ENCODE measurements at places on chromosomes 1 and 21.

DNA sequence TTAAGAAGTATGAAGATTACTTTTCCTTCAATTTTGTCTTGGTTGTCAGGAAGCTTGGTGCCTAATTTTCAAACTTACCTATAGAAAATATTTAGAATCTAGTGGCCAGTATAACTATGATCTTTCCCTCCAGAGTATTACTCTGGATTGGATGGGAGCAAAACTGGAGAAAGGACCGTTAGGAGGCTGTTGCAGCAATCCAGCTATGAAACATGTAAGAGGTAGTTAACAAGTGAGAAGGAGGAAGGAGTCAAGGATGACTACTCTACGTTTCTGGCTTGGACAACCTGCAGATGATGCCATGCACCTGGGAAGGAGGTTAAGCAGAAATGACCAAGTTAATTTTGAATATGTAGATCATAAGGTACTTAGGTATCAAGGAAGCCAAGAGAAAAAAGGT is 3.5 kb upstream of the ACP6 start:
- no peak for DNase-seq

- peak; percentile 71 for DNase-seq
Measured at GRCh38 chr1:209900734-209901133, 37.3 kb upstream of the SYT14 start.

DNA sequence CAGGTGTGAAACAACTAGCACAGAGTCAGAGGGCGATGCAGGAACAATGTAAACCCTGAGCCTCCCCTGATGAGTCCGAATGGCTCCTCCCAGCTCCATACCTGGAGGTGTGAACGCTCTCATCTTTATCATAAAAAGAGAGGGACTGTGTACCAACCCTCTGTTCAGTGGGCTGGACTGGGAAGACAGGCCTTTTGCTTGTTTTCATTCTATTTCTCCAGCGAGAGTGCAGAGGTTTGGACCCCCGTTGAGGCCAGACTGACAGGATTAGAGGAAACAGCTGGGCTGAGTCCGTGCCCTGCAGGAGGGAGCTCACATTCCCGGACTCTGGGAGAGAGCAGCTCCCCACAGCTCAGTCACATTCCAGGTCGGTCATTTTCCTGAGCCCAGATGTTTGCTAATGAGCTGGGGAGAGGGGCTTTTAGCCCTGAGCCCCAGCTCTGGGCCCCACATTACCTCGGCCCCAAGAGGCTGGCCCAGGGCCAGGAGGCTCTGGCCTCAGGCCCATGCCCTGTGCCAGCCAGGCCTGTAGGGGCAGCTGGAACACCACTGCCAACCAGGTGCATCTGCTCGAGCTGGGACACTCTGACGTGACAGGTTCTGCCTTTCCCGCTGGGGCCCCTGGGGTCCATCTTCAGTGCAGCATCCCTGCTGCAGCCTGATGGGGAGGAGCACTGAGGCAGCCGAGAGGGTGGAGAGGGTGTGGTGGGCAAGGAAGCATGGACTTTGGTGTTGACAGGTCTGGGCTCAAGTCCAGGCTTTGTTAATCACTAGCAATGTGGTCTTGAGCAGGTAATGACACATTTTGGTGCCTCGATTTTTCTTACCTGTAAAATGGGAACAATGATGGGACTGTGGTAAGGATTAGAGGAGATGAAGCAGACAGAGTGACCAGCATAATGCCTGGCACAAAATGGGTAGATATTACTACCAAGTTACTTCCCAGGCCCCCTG is 3.5 kb upstream of the NBL1 start:
- DNase-seq: no peak

DNA sequence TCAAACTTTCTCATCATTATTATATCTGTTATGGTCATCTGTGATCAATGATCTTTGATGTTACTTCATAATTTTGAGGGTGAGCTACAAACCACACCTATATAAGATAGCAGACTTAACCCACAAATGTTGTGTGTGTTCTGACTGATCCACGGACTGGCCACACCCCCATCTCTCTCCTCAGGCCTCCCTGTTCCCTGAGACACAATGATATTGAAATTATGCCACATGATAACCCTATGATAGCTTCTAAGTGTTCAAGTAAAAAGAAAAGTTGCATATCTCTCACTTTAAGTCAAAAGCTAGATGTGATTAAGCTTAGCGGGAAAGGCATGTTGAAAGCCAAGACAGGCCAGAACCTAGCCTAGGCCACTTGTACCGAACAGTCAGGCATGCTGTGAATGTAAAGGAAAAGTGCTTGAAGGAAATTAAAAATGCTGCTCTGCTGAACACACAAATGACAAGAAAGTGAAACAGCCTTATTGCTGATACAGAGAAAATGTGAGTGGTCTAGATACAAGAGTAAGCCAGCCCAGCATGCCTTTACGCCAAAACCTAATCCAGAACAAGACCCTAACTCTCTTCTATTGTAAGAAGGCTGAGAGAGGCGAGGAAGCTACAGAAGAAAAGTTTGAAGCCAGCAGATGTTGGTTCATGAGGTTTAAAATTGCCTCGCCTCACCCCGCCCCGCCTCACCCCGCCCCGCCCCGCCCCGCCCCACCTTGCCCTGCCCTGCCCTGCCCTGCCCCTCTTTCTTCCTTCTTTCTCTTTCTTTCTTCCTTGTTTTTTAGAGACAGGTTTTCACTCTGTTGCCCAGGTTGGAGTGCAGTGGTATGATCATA is 16.5 kb downstream of the CTSS start:
- no peak for DNase-seq

GRCh38 chr1:2812136-2812535 is 10.6 kb upstream of the TTC34 start:
- no peak for DNase-seq

DNA sequence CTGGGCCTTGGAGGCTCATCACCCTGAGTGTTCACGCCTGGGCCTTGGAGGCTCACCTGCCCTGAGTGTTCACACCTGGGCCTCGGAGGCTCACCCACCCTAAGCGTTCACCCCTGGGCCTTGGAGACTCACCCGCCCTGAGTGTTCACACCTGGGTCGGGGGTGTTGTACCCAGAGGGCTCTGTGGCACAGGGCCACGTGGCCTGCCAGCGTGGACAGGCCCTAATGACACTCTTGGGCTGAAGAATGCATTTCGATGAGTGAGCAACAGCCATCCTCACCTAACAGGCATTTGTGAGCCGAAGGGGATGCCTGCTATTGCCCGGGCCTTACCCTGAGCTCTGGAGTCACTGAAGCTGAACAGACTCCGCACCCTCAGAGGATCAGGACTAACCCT is 17.5 kb downstream of the SLC19A1 start:
- DNase-seq: no peak

- DNase-seq: no peak
Measured at GRCh38 chr21:38925478-38925877, 119.7 kb downstream of the ETS2 start.

Data from AG10803 (cell line).